ELF-1 (cell line): ENCODE measurements at places on chromosomes 11 and 22.

DNA sequence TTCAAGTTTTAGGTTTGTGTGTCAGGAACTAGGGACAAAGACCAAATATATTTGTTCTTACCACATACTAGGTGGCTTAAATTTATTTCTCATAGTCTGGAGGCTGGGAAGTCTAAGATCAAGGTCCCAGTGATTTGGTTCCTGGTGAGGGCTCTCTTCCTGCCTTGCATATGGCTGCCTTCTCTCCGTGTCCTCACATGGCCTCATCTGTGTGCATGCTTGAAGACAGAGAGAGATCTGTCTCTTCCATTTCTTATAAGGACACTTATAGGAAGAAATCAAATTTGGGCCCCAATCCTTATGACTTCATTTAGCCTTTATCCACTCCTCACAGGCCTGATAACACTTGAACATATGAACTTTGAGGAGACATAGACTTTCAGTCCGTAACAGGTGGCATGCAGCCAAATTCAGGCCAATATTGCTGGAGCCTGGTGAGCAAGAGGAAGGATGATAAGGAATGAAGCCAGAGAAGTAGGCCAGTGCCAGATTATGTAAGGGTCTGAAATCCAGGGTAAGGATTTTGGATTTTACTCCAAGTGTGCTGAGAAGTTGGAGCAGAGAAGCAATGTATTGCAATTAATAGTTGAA is 35.1 kb downstream of the TTC17 start:
- no peak for DNase-seq

DNA sequence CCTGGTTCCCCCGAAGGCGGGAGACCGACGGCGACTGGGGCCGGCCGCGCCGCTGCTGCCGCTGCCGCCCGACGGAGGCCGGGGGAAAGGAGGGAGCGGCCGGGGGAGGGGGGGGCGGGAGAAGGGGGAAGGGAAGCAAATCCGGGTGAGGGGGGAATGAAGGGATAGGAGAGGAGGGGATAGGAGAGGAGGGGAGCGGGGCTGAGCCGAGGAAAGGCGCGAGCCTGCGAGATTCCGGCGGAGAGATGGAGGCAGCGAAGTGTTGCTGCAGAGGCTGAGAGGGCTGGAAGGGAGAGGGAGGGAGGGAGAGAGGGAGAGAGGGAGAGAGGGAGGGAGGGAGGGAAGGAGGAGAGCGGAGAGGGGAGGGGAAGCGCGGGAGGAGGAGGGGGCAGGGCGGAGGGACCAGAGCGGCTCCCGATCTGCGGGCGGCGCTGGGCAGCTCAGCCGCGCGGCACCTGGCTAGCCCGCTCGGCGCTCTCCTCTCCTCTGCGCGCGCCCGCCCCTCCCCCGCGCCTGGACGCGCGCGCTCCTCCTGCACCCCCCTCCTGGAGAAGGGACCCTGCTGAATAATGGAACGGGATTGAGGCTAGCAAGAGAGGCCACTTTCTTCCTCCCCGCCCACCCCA is 52.3 kb downstream of the SLC22A12 start:
- DNase-seq: no peak

DNA sequence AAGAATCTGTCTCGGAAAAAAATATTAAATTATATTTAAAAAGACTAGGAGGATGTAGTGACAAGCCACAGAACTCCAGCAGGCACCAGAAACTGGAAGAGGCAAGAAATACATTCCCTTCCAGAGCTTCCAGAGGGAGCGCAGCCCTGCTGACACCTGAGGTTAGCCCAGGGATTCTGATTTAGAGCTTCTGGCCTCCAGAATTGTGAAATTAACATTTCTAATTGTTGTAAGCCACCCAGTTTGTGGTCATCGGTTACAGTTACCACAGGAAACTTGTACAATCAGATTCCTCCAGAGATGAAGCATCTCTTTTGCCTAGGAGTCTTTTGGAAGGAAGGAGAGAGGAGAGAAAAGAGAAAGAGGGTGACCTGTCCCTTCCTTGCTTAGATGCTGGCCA is 6.4 kb upstream of the UBASH3B start:
- no peak for DNase-seq

GRCh38 chr22:29689880-29690213 is 30.0 kb upstream of the CABP7 start:
- peak; percentile 86 for DNase-seq

DNA sequence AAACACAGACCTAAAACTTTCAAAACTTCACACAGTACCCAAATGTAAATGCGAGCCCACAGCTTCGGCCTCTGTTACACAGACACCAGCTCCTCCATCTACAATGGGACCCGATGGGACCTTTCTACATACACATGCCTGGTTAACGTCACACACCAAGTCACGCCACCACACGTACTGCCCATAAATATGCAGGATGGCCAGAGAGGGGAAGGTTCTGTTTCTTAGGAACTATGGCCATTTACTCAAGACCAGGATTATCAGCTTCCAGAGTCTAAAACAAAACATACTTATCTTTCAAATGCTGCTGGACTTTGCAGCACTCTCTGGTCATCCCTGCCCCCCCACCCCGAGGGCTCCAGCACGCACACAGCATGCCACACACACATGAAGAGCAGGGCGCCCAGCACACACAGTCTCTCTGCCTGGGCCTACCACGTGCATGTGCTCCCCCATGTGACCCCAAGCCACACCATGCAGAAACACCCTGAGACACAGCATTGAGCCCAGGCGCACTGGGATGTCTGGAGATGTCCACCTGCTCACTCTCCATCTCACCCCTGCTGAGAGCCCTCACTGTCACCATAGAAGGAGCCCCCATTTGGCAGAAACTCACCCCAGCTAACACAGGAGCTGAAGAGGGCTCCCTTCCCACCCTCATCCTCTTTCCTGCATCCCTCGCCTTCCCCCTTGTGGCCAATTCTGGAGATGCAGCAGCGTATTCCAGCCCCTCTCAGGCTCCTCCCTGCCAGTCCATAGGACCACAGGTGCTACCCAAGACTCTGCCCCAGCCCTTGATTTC is 61.8 kb downstream of the SLC22A12 start:
- DNase-seq: peak; percentile 92

GRCh38 chr11:91792779-91793262 is 431.8 kb upstream of the FAT3 start:
- no peak for DNase-seq

GRCh38 chr11:75241036-75241905 is 697 bp downstream of the TPBGL start:
- DNase-seq: peak; percentile 96

- DNase-seq: no peak
Observed at GRCh38 chr11:111309215-111309915, 11.0 kb downstream of the POU2AF3 start.

DNA sequence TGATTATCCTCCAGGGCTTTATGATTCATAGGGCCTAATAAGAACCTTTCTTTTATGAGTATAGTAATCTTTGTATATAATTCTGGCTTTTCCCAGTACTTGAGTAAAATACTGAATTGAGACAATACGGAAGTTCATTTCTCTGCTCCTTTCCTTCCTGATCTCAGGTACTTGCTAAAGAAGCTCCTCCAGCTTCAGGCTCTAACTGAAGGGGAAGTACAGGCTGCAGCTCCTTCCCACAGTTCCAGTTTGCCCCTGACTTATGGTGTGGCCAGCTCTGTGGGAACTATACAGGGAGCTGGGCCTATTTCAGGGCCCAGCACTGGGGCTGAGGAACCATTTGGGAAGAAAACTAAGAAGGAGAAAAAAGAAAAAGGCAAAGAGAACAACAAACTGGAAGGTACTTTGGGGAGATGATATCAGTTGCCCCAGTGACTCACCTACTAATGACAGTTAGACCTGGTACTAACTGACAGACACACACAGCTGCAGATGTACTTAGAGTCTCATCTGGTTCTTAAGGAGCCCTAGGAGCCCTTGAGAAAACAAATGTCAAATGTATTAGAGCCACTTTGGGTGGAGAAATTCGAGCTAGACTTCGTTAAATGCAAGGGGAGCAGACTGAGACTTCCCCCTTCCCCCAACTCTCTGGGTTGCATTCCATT is 3.0 kb downstream of the TBRG1 start:
- DNase-seq: no peak

DNA sequence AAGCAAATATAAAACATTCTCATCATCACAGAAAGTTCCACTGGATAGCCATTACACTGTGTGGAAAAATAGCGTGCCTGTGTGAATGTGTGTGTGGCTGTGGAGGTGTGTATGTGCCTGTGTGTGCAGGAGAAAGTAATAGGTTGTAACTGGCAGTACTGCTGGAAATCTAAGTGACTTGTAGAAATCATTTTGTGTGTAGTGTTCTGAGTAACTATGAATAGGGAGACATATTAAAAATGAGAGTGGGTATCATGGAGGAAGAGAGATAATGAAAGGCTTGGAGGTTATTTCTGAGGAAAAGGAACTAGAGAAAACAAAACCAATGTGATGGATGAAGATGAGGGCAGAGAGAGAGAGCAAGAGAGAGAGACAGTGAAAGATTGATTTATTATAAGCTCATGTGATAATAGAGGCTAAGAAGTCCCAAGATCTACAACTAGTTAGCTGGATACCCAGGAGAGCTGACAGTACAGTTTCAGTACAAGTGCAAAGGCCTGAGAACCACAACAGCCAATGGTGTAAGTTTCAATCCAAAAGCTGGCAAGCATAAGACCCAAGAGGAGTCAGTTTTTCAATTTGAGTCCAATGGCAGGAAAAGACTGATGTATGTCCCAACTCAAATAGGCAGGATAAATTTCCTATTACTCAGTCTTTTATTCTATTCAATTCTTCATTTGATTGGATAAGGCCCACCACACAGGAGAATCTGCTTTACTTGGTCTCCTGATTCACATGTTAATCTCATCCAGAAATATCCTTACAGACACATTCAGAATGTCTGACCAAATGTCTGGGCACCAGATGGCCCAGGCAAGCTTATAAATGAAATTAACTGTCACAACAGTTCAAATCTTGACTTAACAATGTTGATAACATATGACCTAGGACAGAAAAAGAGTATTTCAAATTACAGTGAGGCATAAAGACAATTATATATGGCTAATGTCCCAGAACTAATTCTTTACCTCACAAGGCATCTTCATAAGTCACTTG is 14.9 kb downstream of the KBTBD3 start:
- DNase-seq: no peak

- DNase-seq: no peak
Observed at GRCh38 chr11:19785265-19785664, 72.6 kb downstream of the NAV2 start.

DNA sequence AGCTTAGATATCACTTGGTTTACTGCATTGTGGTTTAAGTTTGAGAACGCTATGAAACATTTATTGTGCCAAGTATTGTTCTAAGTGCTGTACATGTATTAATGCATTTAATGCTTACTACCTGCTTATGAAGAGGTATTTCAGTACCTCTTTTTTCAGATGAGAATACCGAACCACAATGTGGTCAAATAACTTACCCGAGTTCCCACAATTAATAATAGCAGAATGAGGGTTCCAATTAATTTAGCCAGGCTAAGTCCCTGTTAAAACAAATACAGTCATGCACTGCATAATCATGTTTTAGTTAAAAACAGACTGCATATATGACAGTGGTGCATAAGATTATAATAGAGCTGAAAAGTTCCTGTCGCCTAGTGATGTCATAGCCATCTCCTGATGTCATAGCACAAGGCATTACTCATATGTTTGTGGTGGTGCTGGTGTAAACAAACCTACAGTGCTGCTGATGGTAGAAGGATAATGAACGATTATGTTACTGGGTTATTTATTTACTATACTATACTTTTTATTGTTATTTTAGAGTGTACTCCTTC is 4.3 kb downstream of the ZC3H12C start:
- no peak for DNase-seq

DNA sequence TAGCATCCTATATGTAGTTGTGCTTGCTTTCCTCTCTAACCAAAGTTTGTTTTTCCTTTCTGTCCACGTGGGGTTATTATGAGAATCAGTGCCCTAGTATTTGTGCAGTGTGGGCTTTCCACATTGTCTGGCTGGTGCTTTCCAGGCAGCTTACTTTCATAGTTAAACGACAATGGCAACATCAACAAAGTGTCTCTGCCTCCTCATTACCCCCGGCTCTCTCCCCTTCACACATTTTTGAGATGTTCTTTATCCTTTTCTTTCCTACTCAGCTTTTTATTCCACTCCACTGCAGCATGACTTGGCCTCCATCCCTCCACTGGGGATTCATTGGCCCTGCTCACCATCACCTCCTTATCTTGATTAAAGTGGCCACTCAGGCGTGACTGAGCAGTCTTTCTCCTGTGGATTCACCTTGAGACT is 19.1 kb downstream of the SPECC1L start:
- DNase-seq: no peak

GRCh38 chr11:80849253-80849652 is 1408.4 kb upstream of the TENM4 start:
- DNase-seq: no peak
